ENCODE measurements at places on chromosomes 2 and 18.

DNA sequence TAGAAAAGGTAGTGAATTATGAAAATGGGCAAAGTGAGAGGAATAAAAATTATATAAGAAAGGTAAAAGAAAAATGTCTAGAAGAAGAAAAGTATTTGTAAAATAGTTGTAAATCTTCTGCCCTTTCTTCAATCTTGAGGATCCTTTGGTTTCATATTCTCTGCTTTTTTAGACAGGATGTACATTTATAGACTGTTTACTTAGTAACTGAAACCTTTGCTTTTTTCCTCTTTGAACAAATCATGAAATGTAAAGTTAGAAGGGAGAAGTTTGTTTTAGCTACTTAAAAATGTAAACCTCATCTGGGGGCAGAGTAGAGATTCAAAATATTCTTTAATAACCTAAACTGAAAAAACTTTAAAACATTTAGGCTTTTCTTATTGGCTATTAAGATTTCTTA, 150.4 kb upstream of the ITGA4 start:
- DNase-seq, result no peak

- DNase-seq, result no peak
Observed at GRCh38 chr18:70228536-70228935, 23.0 kb upstream of the RTTN start.

DNA sequence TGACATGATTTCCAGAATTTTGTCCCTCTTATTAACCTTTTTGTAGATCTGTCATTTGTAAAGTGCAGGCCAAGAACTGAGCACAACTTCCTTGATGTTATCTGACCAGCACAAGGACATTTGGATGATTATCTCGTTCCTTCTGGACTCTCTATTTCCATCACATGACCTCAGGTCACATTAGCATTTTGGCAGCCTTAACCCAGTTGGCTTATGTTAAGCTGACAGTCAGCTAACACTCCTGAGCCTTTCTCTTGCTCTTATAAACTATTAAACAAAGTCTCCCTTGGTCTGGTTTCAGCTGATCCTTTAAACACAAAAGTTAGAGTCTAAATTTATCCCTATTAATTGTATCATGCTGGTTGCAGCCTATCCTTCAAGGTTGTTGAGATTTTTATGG, 167.2 kb upstream of the RBBP8 start:
- DNase-seq, result no peak

DNA sequence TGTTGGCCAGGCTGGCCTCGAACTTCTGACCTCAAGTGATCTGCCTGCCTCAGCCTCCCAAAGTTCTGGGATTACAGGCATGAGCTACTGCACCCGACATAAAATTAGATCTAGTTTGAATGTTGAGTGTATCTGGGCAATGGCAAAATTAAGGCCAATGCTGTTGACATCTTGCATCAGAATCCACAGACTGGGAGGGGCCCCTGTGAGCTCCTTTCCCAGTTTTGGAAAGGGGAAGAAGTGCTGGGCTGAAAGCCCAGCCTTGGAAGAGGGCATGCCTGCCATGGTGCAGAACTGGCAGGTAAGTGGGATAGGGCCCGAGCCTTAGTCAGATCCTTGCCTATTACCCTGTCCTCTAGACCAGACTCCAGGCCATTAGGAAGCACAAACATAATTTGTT, 4.5 kb upstream of the MYOM1 start:
- DNase-seq, result no peak

DNA sequence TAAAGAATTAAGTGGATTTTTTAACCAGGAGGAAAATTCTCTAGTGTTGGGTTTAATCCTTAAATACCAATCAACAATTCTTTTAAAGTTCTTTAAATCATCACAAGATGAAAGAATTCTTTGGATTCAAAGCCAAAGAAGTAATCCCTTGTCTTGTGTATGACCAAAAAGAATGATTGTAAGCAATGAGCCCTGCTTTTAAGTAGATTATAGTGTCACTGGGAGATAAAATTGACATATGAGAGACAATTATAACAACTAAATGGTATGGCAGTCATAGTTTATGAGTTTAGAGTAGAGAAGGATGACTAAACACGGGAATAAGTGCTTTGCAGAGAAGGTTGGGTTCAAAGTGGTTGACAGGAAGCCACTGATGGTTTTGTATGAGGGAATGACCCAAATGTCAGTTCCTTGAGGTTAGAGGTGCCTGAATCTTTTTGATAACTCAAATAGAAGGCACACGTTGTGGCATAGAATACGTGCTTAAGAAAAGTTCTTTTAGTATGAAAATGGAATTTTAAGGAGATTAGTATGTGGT, 199.6 kb upstream of the TCF4 start:
- DNase-seq, result no peak

DNA sequence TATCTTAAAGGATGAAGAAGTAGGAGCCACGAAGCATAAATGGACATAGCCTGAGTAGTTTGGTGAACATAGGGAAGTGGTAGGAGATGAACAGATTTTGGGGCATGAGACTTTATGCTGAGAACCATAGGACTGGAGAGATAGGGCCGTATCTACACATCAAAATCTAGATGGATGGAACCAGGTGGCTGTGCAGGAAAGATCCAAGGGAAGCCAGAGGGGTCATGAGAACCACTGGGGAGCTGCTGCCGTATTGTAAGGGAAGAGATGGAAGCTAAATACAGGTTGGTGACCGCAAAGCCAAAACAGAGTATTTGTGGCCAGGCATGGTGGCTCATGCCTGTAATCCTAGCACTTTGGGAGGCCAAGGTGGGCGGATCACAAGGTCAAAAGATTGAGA, 124.3 kb downstream of the TRIB2 start:
- DNase-seq, result no peak

GRCh38 chr2:218861645-218862318, 2.2 kb downstream of the WNT6 start:
- DNase-seq, result no peak

DNA sequence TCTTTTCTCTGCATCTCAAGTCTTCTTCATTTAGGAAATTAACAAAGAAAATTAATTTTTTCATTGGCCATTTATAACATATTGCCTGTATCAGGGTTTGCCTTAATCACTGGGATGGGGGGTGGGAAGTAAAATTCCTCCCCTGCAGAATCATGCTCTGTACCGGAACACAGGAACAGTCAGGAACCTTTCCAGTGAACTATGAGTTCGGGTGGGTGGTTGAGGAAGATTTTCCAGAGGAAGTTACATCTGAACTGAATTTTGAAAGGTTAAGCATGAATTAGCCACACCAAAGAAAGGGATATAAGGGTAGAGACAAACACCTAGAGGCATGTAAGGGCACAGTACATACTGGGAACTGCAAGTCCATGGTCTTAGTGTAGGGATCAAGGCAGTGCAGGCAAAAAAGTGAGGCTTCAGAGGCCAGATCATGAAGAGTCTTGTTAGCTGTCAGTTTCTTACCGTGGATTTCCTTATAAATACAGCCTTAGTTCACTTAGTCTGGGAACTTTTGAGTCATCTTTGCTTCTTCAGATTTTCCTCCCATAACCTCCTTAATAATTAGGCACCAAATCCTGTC, 55.6 kb downstream of the FAM117B start:
- no peak for DNase-seq

DNA sequence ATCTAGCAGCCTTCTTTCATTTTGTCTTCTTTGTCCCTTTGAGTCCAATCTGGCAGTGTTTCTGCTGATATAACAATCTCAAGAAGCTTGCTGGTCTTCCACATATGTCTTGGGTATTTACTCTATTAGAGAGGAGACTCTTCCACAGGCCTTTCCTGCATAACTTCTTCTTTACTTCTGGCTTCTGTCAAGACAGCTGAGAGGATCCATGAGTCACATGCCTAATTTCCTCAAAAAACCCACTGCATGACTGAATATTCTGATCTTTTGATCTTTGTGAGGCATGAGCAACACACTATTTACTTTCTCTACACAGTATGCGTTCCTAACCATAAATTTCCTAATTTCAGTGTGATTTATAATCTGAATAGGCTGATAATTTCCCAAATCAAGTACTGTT, 5.1 kb upstream of the DCC start:
- no peak for DNase-seq

DNA sequence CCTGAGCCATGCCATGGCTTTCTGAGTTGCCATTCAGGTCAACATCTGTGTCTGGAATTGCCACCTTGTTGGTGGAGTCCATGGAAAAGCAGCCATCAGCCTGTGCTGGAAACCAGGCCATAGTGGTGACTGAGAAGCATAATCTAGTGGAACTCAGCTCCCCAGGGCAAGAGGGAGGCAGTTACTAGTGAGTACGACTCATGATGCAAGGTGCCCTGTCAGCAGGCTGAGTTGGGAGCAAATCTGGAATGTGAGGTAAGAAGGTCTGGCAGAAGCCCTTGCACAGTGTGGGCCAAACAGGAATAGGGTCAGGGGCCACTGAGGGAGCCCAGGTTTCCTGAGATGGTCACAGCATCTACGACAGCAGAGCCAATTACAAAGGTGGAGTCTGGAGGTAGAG, 37.1 kb downstream of the SULT1C2 start:
- DNase-seq, result no peak

DNA sequence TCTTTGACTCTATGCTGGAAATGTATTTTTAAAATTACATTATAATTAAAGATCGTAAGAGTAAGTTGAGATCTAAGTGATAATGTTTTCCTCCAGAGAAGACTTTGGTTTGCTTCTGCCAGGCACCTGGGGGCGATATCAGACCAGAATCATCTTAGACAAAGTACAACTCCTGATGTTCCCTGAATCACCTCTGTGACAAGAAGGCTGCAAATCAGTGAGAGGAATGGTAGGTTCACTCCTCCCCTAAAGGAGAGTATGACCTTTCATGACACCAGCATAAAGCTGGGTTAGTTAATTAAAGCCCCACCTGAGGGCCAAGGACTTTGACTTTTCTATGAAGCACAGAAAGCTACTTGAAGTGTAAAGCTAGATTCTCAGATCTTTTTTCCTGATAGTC, 114.4 kb upstream of the DTNA start:
- DNase-seq, result no peak

DNA sequence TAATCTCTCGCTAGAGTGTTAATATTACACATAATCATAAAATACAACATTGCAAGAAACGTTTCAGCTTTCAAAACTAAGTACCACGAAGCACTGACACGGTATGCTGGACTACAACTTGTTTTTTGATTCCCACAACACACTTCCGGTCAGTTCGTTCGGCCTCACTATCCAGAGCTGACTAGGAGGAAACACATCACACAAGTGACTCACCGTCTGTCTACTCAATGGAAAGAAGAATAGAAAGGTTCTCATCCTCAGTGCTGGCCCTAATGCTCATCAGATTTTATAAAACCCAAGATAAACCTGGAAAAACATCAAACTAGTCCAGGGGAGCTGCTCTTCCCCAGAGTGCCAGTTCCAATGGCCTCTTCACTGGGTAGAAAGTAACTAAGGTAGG, 42.9 kb downstream of the ZNF385B start:
- DNase-seq, result no peak

GRCh38 chr2:36376319-36376765, 20.8 kb downstream of the CRIM1 start:
- no peak for DNase-seq

- DNase-seq, result no peak
Observed at GRCh38 chr18:12318334-12318697, 10.3 kb downstream of the TUBB6 start.

DNA sequence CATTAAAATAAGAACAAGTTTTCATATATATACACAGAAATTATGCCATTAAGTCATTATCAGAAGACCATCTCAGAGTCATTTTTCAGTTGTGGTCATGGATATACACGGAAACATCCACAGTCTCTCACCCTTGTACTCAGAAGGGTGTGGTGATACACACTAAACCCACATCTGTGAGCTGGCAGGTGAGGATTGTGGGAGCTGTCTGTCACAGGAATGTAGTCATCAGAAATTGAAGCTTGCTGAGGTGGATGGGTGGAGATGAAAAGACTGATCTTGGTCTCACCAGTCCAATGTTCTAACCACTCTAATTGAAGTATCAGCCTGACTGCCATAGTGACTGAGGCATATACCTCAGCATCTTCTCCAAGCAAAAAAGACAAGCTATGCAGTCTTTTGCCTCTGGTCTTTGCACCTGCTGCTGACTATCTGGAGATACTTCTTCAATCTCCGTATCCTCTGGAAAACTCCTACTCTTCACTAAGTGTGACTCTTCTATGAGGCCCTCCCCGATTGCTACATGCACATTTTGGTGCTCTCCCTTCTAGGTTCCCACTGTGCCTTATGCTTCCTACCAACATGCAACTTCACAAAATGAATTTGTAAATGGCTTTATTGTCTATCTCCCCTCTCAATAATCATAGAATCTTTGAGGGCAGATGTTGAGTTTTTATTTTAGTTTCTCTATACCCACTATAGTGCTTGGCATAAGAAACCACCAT, 232.8 kb downstream of the DYM start:
- DNase-seq, result no peak

DNA sequence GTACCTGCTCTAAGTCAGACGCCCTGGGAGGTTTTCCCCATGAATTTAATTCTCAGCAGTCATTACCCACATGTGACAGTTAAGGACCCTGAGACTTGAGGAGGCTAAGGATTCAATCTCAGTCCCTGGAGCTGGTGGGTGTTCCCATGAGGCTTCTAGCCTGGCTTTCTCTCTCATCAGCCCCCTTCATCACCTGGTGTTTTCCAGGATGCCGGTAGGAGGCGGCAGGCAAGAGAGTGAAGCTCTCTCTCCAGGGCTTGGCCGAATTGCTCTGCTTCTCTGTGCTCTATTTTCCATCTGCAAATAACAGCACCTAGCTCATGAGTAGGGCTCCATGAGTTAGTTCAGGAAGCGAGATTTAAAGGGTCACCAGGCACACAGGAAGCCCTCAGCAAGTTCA, 241.9 kb downstream of the PTPRM start:
- DNase-seq, result no peak

DNA sequence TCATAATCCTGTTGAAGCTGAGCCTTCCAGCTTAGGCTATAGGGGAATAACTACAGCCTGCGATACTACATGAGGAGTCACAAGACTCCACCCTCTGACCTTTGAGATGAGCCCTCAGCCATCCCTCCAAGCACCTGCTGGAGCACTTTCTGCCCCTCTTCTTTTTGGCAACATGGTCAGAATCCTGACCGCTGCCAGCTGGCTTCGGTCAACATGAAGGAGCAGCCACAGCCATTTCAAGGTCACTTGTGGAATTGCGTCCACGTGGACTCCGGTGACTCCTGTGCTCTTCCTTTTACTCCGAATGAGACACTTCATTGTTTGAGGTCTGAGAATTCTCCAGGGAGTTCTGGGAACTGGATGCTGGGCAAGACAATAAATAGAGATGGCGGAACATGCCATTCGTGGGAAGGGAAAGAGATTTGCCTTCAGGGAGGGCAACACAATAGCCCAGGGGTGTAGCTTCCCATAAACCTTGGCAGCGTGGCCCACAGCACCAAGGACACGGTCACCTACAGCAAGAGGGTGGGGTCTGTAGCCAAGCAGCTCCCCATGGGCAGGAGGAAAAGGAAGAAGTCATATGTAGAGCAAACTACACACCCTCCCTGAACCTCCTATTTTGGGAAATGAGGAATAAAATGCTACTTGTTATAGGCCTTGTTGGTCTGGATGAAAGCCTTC, 73.3 kb upstream of the PPP1CB start:
- no peak for DNase-seq
